A549 (cell line): ENCODE measurements at places on chromosomes 1 and 21. TPM values are rescaled to one million over a fixed set of nuclear protein-coding genes. Genes with fewer than 3 reads are reported as not detected.

NCF2 gene
- polyA plus RNA-seq, result 4.6 to 6.2 TPM (median 4.9 TPM) in 3 replicates

SELENBP1 gene
- polyA plus RNA-seq, result 9.0 to 12.8 TPM (median 12.6 TPM) in 3 replicates

GRCh38 chr1:202568826-202569225, 141.4 kb downstream of the SYT2 start:
- no peak for DNase-seq

- DNase-seq, result no peak
These were observed 369.6 kb downstream of the RYR2 start for GRCh38 chr1:237411621-237412020.

DNA sequence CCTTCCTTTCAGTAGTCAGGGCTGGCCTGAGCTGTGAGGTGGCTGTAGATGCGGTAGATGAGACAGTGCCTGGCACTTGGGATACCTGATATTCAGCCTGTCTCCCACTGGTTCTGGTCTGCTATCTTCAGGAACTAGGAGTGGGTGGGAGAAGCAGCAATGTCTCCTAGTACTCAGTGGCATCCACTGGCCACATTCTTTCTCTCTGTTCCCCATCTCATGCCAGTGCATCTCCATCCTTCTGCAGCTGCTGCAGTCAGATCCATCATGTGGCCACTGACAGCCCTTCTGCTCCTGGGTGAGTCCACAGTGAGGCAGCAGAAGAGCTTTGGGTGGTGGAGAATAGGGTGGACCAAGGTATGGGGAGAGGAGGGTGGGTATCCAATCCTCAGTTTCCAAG, 1.1 kb downstream of the FCRLB start:
- DNase-seq, result no peak
